ENCODE measurements at places on chromosomes 16 and 17.

GRCh38 chr17:58532555-58532951 lies 18.1 kb upstream of the MTMR4 start:
- no peak for DNase-seq
- no peak overlapping the region for H3K27ac ChIP-seq
- H3K27me3 ChIP-seq: peaks cover 52% of the 10 kb centered on the region
- H3K4me1 ChIP-seq: peaks cover 39% of the 10 kb centered on the region

DNA sequence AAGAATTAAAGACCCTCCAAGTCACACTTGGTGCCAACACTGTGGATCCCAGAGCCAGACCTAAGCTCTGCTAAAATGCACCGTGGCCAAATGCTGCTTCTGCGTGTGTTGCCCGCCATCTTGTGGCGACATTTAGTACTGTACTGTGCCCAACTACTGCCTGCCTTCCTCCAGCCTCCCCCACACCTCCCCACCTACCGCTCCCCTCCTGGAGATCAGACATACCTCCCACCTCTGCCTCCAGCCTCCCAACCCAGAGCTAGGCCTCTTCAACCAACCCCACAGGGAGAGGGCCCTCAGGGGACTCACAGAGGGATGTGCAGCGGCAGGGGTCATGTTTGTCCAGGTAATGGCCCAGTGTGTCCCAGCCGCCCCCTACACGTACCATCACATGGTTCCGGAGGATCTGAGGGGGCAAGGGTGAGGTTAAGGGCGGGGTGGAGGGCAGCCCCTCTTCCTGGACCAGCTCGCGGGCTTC lies 5.5 kb downstream of the GAS2L2 start:
- peak; percentile 87 for DNase-seq
- H3K36me3 ChIP-seq: no peaks in the 10 kb centered on the region
- H3K4me1 ChIP-seq: peaks cover 22% of the 10 kb centered on the region
- H3K4me3 ChIP-seq: no peak overlapping the region
- H3K27ac ChIP-seq: no peak overlapping the region

GRCh38 chr17:81396722-81397313 lies 1.6 kb downstream of the BAHCC1 start:
- H3K27me3 ChIP-seq: peaks cover 69% of the 10 kb centered on the region
- peak overlapping the region; percentile 72 for H3K4me3 ChIP-seq
- H3K4me1 ChIP-seq: peaks cover 43% of the 10 kb centered on the region

DNA sequence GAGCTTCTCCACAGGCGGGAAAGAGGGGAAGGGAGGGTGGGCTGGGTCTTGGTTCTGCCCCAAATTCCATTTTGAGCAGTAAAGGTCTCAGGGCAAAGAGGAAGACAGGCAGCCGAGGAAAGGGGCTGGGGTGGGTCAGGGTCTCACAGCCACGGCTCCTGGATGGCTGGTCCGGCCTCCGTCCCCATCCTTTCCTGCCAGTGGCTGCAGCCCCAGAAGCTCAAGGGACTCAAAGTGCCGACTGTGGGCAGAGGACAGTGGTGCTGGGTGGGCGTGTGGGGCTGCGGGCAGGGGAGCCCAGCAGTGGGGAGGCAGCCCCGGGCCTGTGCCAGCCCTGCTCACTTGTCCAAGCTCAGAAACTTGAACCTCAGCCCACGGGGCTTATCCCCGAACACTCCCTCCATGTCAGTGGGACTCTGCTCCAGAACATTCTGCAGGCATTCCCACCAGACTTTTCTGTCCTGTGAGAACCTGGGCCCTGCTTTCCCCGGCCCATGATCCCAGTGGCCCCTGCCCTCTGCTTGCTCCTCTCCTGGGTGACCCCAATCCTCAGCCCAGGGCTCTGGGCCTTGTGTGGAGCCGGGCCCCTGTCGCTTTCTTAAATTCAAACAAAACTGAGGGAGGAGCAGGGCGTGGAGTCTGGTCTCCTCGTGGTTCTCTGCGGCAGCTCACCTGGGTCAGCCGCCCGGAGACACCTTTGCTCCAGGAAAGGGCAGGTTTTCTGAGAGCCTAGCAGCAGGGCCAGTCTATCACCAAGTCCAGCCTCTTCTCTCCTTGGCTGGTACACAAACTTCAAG lies 117.8 kb upstream of the METRNL start:
- H3K27me3 ChIP-seq: no peaks in the 10 kb centered on the region
- peaks cover 13% of the 10 kb centered on the region for H3K36me3 ChIP-seq
- H3K4me1 ChIP-seq: peaks cover 10% of the 10 kb centered on the region
- no peak overlapping the region for H3K4me3 ChIP-seq
- no peak for DNase-seq
